ENCODE measurements at places on chromosomes 12 and 14.

DNA sequence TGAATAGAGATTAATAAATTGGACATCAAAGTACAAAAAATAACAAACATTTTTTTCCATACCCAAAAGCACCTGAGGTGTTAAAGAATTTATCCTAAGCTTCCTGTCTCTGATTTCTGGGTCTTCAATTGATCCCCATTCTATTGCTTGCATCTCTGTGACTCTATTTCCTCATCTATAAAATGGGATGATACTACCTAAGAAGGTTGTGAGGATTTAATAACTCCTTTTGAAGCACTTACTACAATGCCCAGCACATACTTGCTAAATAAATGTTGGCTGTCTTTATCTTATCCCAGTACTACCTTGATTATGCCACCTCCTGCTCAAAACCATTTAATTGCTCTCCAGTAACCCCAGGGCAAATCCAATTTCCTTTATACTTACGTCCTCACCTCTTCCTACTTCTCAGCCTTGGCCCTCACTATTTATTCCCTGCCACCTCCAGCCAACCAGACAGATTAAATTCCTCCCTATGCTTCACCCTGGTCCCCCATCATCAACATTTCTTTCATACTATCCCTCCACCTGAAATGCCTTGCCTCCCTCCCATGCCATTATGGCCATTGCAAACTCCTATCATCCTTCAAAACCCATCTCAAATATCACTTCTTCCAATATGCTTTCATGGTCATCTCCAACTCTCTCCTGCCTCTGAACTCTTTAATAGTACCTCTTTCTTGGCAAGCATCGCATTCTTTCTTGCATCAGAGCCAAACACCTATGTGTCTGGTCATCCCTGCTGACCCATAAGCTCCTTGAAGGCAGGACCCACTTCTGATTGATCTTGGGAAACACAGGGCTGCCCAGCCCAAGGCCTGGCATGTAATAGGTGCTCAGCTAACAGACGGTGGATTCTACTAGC, 7.9 kb upstream of the ASIC1 start:
- no peak for DNase-seq

DNA sequence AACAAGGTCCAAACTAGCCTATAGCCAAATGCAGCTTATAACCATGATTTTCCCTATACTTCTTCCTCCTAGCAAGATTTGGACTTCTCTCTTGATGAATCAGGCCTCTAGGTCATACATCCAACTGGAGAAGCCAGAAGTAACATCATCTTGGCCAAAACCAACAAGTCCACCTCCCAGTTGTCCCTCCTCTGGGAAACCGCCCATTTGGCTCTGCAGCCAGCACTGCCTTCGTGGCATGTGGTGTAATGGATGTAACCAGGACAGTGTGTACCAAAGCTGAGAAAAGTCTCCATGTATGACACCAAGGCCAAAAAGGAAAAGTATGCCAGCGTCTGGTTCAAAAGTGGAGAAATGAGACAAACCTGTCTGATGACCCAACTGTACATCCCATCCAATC, 59.3 kb upstream of the VASH1 start:
- no peak for DNase-seq

DNA sequence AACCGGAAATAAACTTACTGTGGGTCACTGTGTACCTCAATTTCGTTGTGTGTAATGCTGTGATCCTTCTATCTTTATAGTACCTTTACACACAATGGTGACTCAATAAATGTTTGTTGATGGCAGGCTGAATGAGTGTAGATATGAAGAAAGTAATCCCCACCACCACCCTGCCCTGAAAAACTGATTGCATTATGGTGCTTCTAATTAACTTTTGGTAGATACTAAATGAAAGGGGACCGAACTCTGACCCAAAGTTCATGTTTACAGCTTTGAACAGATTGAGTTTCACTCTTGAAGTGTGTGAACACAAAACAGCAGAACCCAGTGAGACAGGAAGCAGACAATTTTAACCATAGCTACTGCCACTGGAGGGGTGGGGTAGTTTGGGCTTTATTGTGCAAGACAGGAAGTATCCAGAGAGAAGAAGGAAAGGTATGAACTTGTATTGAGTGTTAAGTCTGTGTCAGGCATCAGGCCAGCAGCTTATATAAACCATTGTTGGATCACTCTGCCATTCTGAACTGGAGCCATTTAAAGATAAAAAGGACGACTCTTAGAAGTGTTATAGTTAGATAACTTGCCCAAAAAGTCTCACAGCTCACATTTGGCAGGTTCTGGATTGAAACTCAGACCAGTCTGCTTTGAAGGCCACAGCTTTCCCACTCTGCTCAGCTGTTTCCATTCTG, 197.0 kb upstream of the AMIGO2 start:
- peak; percentile 73 for DNase-seq

DNA sequence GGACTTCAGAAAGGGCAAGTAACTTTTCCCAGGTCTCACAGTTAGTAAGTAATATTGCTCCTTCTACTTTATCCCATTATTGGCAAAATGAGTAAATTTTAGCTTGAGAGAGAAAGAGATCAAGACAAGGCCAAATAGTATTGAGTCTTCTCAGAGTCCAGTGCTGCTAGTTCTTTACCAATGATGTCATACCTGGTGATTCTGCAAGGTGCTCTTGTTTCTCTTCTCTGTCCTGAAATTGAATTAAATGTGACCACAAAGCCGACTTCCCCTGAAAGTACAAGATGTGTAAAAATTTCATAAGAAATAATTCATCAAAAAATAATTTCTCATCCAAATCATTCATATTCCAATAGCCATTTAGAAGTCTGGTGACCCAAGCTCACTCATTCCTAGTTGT, 97.5 kb upstream of the SINHCAF start:
- DNase-seq, result no peak
